ENCODE measurements at places on chromosomes 4 and X.
A peak's percentile ranks its signal among the peaks of the same experiment; 100 is the strongest.

DNA sequence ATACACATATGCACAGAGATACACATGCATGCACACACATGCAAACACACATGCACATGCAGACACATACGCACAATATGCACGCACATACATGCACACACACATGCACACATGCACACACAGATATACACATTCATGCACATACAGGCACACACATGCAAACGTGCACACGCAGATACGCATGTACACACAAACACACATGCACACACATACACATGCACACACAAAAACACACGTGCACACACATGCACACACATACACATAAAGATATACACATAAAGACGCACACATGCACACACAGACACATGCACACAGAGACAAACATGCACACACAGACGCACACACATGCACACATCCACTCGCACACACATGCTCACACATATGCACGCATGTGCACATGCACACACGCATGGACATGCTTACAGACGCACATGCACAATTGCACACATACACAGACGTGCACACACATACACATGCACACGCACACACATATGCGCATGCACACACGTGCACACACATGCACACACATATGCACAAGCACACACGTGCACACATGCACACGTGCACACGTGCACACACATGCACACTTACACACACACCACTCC, 145.2 kb downstream of the ADRA2C start:
- DNase-seq, result no peak

GRCh38 chr4:110676241-110676640, 53.4 kb upstream of the PITX2 start:
- no peak for DNase-seq

DNA sequence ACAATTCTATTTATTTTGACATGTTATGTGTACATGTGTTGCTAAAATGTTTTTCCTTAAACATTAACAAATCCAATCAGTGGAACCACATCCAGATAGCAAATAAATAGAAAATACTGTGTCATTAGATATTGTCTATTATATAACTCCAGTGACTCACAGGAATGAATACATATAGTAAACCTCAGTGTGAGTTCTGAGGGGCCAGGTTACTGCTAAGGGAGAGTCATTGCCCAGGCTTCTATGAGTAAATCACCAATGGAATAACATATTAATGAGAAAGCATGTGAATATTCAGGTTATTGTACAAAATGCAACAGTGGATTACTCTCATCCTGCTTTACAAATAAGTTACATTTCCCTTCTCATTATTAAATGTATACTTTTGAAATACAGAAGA, 27.2 kb downstream of the TACR3 start:
- no peak for DNase-seq

- DNase-seq, result no peak
Observed at GRCh38 chrX:41409006-41409405, 38.1 kb upstream of the NYX start.

DNA sequence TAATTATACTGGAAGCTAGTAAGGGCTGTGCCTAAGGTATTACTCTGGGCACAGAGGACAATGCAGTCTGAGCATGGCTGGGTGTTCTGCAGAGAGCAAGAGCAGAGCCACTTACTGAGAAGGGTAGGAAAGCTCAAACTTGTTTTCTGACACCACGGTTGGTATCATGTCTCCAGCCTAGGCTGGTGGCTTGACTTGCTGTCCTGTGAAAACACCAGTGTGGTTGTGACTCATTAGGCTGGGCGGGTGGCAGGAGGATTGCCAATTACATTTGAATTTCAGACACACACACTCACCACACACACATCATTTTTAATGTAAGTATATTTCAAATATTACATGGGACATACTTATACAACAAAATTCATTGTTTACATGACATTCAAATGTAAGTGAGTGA, 19.7 kb upstream of the MTM1 start:
- no peak for DNase-seq

DNA sequence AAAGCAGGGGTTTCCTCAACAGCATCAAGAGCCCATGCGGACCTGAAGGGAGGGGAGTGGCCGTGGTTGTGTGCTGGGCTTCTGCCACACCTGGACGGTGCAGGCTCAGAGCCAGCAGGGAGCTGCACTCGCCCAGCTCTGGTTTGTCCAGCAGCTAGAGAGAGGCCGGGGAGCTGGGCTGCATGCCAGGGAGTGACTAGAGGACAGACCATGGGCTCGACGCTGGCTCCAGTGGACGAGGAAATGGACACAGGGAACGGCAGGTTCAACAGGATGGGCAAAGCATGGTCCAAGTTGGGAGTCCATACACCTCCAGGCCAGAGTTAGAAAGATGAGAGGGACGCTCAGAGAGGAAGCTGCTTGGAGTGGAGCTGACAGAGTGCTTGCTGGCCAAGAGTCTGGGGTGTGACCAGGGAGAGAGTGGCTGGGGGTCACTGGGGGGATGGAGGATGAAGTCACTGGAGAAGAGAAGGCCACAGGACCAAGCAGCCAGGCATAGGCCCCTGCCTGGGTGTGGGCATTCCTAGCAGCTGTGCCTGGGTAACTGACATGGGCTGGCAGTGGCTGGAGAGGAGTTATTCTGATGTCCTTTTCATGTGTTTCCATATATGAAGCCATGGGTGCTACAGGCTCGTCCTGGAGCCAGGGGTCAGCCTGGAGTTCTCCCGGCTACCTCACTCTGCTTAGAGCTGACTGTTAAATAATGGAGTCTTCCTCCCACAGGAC, 42.8 kb downstream of the HTT-AS start:
- peak; percentile 58 for DNase-seq

GRCh38 chr4:120018786-120019185, 47.9 kb downstream of the MAD2L1 start:
- DNase-seq, result no peak

- no peak for DNase-seq
Observed at GRCh38 chr4:98345838-98346237, 84.7 kb downstream of the RAP1GDS1 start.
